Cardiac septum (tissue), 1 donor: ENCODE measurements at places on chromosomes 13 and 19. TPM values are rescaled to one million over a fixed set of nuclear protein-coding genes. Genes with fewer than 3 reads are reported as not detected.

The LYPD3 gene
- not detected for total RNA-seq

- no peak for DNase-seq
Observed at GRCh38 chr19:51566489-51567100, 4.5 kb upstream of the ZNF175 start.

The ZNF613 gene
- total RNA-seq, result 3.8 TPM

- no peak for DNase-seq
Observed at GRCh38 chr13:65926750-65927171, 1303.4 kb downstream of the PCDH9 start.

The CERS1 gene
- 1.8 TPM for total RNA-seq

DNA sequence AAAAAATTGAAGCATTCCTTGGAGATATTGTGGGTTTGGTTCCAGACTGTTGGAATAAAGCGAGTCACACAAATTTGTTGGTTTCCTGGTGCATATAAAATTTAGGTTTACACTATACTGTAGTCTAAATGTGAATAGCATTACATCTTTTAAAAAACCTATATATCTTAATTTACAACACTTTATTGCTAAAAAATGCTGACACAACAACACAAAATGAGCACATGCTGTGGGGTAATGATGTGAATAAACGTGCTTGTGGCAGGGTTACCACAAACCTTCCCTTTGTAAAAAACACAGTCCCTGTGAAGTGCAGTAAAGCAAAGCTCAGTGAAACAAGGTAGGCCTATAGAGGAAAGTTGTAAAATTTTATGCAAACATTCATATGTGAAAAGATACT is 27.7 kb downstream of the MPHOSPH8 start:
- DNase-seq, result no peak

The TMEM38A gene
- total RNA-seq, result 13.1 TPM

DNA sequence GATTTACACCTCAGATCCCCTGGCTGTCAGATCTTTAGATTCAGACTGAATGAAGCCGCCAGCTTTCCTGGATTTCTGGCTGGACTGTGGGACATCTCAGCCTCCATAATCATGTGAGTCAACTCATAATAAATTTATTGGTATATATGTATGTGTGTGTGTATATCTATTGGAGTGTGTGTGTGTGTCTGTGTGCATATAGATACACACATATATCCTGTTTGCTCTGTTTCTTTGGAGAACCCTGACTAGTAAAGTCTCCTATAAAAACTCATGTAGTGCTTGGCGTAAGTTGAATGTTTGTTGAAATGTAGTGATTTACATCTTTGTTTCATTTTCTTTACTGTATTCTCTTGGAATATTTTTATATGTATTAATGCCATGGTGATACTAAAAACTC is 499.5 kb upstream of the KLF12 start:
- DNase-seq, result no peak

GRCh38 chr19:17831419-17831888 is 10.1 kb upstream of the INSL3 start:
- no peak for DNase-seq

The OR7C1 gene
- total RNA-seq, result 0.03 TPM

The HCN2 gene
- total RNA-seq, result 12.0 TPM

The TBXA2R gene
- 1.9 TPM for total RNA-seq

DNA sequence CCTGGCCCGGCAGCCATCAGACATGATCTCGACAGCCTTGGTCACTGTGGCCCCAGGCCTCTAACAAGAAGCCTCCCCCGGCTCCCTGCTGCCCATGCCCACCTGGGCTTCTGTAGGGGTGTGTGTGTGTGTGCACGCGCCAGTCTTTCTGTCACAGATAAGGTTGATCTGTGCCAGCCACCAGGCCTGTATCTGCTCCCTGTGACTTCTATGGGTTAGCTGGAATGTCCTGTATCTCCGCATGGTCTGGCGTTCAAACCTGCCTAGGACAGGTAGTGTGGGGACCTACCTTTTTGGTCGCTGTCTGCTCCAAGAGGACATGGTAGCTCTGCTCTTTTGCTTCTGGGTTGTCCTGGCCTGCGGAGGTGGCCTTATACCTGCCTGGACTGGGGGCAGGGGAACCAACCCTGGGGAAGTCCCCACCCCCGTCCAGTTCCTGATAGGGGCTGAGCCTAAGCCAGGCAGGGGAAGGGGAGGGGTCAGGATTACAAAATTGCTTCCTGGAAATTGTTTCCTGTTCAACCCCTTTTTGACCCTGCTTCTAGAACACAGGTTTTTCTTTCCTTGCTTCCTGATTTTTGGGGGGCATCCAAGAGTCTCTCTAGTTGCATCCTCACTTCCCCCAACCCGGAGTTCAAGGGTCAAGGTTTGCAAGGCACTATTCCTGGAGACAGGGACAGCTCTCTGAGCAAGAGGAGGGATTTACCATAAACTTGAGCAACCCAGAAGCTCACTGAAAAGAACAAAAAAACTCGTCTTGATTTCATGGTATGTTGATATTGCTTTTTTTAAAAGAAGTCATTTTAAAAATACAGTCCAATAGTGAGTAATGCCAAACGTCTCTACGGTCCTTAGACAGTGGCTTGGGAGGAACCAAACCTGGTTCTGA is at the start of gene LRG1:
LRG1 (minus strand) TSS at position 344 of the 889 bp plus-strand sequence; CDS start at position 321, 23 bp downstream.
- peak; percentile 93 for DNase-seq

- peak; percentile 91 for DNase-seq
Observed at GRCh38 chr19:7533925-7534480, 1.5 kb upstream of the PNPLA6 start.

DNA sequence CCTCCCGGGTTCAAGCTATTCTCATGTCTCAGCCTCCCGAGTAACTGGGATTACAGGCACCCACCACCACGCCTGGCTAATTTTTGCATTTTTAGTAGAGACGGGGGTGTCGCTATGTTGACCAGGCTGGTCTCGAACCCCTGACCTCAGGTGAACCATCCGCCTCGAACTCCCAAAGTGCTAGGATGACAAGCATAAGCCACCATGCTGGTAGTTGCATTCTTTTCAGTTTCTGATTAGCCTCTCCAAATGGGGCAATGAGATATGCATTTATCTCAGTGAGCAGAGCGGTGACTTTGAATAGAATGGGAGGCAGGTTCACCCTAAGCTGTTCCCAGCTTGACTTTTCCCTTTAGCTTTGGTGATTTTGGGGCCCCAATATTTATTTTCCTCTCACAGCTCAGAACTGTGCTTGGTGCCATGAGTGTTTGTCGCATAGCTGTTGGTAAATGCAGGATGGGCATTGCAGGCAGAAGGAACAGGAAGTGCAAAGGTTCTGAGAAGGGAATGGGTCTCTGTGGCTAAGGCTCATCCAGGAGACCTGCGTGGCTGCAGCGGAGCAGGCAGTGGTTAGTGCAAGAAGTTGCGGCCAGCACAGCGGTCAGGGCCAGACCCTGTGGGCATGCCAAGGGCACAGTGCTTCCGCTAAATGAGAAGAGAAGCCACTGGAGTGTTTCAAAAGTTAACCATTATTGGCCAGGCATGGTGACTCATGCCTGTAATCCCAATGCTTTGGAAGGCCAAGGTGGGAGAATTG is 20.7 kb downstream of the LYPD3 start:
- no peak for DNase-seq

GRCh38 chr13:87453244-87453643 is 217.9 kb upstream of the SLITRK5 start:
- DNase-seq, result no peak

The TMEM145 gene
- 0.24 TPM for total RNA-seq

DNA sequence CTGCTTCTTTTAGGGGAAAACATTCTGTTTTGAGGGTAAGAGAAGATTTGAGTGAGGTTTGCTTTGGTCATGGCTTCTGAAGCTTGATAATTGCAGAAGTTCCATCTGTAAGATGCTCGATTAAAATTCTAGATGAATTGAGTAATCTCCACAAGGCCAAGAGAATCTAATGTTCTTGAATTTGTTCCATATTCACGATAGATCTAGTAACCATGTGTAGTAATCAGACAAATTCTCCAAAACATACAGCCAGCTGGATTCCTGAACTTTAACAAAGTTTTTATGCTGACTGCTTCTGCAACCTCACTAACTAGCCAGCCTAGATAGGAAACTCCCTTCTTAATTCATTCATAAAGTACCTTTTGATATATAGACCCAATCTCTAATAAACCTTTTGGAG is 92.7 kb downstream of the COL4A2 start:
- no peak for DNase-seq

GRCh38 chr13:23570921-23571315 is 706 bp downstream of the TNFRSF19 start:
- no peak for DNase-seq

The TTC9B gene
- total RNA-seq, result not detected

GRCh38 chr13:73268306-73268705 is 209.5 kb downstream of the KLF5 start:
- no peak for DNase-seq

DNA sequence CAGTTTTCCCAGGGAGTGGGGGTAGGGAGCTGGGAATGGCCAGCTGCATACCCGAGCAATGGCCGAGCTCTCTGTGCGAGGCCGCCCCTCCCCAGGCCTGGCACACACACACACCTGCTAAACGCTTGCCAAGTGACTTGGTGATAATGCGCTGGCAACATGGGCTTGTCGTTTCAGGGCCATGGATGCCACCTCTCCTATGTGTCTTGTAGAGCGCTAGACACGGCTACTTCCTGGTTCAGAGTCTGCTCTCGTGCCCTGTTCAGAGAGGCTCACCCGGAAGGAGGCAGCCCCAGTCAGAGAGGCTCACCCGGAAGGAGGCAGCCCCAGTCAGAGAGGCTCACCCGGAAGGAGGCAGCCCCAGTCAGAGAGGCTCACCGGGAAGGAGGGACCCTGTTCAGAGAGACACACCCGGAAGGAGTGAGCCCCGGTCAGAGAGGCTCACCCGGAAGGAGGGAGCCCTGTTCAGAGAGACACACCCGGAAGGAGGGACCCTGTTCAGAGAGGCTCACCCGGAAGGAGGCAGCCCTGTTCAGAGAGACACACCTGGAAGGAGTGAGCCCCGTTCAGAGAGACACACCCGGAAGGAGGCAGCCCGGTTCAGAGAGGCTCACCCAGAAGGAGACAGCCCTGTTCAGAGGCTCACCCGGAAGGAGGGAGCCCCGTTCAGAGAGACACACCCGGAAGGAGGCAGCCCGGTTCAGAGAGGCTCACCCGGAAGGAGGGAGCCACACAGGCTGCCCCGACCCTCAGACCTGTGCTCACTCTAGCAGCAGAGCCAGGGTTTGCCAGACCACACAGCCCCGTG is 4.2 kb downstream of the ADPRHL1 start:
- DNase-seq, result no peak

GRCh38 chr19:18596752-18597157 is 8.2 kb downstream of the REX1BD start:
- DNase-seq, result no peak

The ERICH6B gene
- total RNA-seq, result not detected

- DNase-seq, result no peak
Observed at GRCh38 chr19:33248553-33248953, 22.9 kb upstream of the SLC7A10 start.

The SCN1B gene
- total RNA-seq, result 58.7 TPM

- peak; percentile 88 for DNase-seq
Observed at GRCh38 chr13:49214917-49215376, 5.2 kb upstream of the MLNR start.

The IRGC gene
- total RNA-seq, result not detected

DNA sequence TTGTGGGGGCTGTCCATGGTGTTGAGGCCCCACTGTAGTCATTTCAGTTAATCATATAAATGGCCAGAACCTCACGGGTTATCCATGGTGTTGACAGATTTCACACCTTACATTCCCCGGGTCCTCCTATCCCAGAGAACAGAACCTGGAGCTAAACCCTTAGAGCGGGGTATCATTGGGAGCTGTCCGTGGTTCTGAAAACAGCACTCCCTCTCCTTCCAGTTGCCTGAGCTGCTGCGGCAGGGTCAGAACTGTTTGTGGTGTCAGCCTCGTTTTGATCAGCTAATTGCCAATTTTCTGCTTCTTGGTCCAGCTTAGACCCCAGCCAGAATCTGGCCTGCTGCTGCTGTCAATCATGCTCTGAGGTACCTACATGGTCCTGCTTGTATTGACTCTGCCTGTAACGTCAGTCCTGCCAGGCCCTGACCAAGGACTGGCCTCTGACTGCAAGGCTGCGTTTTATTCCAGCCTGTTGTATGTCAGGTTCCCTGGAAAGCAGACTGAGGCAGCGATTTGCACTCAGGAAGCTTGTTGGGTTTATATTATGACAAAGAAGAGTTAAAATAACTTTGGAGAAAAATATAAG is 55.8 kb upstream of the KCTD15 start:
- no peak for DNase-seq

DNA sequence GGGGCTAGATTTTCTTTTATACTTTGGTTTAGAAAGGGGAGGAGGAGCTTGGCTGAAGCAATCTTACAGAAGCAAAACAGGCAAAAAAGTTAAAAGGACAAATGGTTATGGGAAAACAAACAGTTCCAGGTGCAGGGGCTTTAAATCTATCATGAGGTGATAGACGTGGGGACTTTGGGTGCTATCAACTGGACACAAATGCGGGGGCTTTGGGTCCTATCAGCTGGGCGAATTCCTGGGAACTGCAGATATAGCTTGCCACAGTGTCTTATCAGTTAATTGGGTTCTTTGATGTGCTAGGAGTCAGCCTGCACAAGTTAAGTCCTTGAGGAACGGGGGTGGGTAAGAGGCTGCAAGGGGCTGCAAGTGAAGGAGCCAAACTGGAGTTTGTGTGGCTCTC is 260.6 kb downstream of the TUBA3C start:
- no peak for DNase-seq

The COX6B2 gene
- not detected for total RNA-seq

DNA sequence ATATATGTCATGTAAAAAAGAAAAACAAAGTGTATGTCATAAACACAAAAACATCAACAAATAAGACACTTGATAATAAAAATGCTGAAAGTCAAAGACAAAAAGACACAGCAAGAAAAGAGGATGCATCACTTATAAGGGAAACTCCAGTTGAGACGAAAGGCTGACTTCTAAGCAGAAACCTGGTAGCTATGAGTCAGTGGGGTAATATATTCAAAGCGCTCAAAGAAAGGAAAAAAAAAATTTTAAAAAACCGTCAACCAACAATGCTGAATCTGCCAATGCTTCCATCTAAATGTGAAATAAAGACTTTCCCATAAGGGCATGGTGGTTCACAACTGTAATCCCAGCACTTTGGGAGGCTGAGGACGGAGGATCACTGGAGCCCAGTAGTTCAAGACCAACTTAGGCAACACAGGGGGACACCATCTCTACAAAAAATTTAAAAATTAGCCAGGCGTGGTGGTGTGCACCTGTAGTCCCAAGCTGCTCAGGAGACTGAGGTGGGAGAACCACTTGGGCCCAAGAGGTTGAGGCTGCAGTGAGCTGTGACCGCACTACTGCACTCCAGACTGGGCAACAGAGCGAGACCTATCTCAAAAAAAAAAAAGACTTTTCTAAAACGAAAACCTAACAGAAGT is 24.0 kb downstream of the USP12 start:
- no peak for DNase-seq

The SELENOV gene
- total RNA-seq, result not detected

The ANGPTL8 gene
- not detected for total RNA-seq

The NAPSA gene
- total RNA-seq, result 0.24 TPM

GRCh38 chr13:106210324-106210723 is 325.1 kb downstream of the EFNB2 start:
- DNase-seq, result no peak

The KLK8 gene
- total RNA-seq, result not detected

DNA sequence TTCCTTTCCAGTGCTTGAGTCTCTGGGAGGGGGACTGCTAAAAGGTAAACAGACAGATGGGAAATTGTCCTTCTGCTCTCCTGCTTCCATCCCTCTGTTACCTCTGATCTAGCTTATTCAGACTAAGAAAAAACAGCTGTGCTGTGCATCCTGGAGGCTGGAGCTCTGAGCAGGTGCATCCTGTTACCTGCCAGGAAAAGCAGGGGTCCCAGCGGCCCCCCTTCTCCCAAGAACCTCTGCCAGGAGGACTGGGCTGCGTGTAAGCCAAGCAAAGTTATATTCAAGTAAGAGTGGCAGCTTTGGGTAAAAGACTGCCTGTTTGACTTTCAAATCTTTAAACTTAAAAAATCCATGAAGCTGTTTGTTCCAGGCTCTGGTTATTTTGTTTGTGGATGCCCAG is 75.1 kb downstream of the C13orf42 start:
- DNase-seq, result no peak
